ENCODE measurements at places on chromosomes 12 and 14.

GRCh38 chr12:68432622-68433021 lies 100.5 kb upstream of the MDM1 start:
- DNase-seq, result no peak

- no peak for DNase-seq
Measured at GRCh38 chr14:22484632-22485031, 104.4 kb downstream of the DAD1 start.

GRCh38 chr14:31138301-31138700 lies 69.3 kb downstream of the HECTD1 start:
- DNase-seq, result no peak

- DNase-seq, result no peak
Measured at GRCh38 chr12:46926526-46926925, 100.7 kb upstream of the SLC38A4 start.

GRCh38 chr12:121189131-121189530 lies 20.8 kb upstream of the P2RX4 start:
- DNase-seq, result no peak

GRCh38 chr14:88477513-88478250 lies 77.1 kb downstream of the PTPN21 start:
- no peak for DNase-seq

GRCh38 chr12:131089531-131090273 lies 136.0 kb downstream of the ADGRD1 start:
- no peak for DNase-seq

DNA sequence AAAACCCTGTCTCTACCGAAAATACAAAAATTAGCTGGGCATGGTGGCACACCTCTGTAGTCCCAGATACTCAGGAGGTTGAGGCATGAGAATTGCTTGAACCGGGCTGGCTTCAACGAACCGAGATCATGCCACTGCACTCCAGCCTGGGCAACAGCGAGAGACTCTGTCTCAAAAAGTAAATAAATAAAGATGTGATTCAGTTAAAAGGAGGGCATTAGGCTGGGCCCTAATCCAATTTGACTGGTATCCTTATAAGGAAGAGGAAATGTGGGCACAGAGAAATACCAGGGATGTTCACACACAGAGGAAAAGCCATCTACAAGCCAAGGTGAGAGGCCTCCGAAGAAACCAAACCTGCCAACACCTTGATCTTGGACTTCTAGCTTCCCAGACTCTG lies 10.1 kb upstream of the DCAF4 start:
- no peak for DNase-seq

All from DND-41 (cell line).